ENCODE measurements at places on chromosomes 11 and 22.

GRCh38 chr22:27100789-27101188, 443.4 kb downstream of the MIAT start:
- DNase-seq: peak; percentile 93

- DNase-seq: no peak
Measured at GRCh38 chr11:21414953-21415352, 745.6 kb downstream of the NELL1 start.

DNA sequence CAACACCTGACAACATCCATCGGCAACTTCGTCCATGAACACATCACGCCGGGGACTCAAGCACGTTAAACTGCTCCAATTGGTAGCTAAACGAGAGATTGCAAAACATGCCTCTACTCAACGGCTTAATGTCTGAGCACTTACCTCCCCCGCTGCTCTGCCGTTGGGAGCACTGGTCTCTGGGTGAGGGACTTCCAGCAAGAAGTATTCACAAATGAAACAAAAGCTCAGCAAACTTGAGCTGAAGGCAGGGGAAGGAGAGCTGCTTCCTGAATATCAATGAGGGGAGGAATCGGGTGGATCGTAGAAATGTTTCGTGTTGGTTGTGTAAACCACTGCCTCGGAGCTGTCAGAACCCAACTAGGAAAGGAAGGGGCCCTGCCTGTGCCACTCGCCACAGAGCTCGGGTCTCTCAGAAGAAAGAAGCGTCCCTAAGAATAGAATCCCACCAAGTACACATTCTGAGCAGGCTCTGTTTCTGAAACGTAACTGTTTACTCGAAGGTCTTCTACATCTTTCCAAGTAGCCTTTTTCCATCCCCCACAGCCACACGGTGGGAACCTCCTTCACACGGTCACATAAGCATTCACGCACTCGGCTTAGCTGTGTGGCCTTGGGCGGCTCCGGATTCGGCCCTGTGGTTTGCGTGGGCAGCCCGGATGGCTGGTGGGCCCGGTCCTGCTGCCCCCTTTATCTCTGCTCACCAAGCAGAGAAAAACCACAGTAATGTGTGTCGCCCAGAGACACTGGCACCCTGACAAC, at the start of gene MLC1:
TSS of gene MLC1 (minus strand) at position 216 of the 762 bp plus-strand sequence. CDS start 524 bp downstream, outside the sequence.
- no peak for DNase-seq

GRCh38 chr11:13878077-13878476, 84.4 kb upstream of the SPON1 start:
- no peak for DNase-seq

DNA sequence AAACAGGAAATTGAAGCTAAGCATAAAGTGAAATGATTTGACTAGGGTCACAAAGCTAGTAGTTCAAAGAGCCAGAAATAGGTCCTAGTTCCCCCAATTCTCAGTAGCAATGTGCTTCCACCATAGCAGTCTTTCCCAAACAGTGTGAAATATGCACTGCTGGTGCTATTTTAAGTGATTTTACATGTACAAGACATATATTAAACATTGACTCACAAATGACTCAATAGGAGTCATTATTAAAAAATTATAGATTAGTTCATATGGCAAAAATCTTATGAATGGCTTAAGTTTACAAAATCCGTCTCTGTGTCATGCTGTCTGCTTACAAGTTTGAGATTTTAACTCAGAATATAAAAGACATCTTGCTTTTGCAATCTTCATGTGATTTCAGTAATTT, 21.4 kb downstream of the KIF18A start:
- peak; percentile 9 for DNase-seq

GRCh38 chr11:2992997-2993325, 832 bp upstream of the NAP1L4 start:
- no peak for DNase-seq

DNA sequence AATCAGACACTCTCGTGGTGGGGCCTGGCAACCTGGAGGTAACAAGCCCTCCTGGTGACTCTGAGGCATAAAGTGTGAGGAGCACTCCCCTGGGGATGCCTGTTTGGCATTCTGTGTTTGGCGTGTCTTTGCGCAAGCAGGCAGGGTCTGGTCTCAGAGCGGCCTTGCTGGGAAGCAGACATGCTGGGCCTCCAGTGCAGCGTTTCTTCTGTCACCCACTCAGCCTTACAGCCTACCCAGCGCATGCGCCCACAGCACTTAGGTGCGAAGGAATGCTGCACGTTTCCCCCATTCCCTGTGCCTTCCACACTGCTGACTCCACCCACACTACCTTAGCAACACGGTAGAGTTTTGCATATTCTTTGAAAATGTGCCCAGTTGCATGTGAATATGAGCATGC, 7.4 kb upstream of the CXCR5 start:
- no peak for DNase-seq

DNA sequence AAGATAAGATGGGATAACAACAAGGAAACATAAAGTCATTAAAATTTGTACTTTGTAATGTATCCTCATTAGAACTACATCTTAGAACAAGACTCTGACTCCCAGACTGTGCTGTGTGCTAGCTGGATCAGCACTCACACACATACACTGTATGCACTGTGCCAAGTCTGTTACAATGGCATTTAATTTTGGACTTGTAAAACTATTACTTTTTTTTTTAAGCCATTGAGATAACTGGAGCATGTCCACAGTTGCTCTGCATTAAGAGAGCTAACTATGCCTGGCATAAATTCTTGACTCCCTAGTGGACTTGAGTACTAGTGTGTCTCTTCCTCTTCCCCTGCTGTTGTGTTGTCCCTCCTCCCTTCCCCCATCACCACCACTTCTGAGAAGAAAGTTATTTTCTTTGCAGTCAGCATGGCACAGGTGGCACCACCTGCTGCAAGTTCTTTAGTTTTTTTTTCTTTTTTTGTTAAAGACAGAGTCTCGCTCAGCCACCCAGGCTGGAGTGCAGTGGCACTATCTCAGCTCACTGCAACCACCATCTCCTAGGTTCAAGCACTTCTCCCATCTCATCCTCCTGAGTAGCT, 268.6 kb downstream of the TMEM135 start:
- DNase-seq: no peak

Measured in RCC 7860 (cell line).